ENCODE measurements at places on chromosomes 12 and 14.

DNA sequence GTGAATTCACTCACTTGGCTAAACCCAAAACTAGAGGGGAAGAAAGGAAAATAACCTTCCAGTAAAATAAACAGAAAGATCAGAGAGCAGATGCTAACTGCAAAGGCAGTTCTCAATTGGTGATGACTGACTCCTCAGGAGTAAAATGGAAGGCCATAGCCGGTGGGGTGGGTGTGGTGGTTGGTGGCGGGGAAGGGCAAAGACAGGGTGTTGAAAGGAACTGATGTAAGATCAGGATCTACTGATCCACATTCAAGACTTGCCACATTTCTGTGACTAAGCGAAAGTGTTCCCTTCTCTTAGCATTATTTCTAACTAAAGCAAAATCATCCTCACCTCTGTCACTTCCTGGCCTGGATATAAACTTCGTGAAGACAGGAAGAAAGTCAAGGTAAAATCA, 26.3 kb upstream of the TC2N start:
- no peak for DNase-seq

GRCh38 chr12:71799106-71799505, 40.5 kb upstream of the TBC1D15 start:
- no peak for DNase-seq

DNA sequence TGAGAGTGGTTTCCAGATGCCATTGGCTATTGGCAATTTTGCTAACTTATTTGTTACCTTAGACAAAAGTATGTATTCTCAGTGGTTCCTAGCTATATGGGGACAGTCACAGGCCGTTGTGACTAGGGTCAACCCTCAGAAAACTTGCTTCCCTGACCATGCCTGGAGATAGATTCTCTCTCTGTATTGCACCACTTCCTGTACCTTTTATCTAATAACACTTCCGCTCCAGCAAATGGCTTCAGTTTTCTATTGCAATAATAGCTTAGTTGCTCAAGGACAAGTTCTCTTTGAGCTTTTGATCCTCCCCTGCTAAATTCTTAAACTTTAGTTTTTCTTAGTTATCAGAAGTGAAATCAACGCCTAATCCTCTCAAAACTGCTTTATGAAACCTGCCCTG, 338.0 kb downstream of the RMST start:
- no peak for DNase-seq

DNA sequence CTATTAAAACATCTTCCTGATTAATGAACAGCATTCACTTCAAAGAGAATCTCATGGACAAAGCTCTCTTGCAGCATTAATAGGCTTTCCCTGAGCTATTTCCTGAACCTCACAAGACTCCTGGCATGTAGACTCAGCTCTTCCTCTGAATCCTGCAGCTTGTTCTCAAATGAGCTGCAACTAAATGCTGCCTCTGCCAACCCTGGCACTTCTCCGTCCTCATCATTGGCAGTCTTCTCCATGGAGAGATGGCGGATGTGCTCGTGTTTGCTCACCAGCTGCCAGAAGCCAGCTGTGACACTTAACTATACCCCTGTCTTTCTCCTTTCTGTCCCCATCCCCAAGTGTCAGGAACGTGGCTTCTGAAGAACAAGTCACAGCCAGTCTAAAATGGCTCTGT, 232.1 kb downstream of the FOXN3 start:
- DNase-seq: no peak

DNA sequence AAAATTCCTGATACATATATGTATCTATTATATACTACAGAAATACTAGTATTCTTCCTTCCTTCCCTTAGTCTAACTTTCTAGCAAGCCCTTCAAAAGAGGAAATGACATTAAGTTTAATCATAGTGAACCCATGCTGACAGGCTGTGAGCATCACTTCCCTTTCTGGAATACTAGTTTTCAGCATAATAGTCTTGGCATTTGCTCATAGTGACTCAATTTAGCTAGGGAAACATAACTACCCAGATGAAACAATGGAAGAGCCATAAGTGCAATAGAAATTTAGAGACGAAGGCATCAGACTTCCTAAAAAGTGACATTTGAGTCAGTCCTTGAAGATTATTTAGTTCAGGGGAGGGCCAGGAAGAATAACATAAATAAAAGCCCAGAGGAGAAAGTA, 184.5 kb upstream of the CRY1 start:
- no peak for DNase-seq

- DNase-seq: no peak
Measured at GRCh38 chr12:60123557-60123956, 527.7 kb downstream of the SLC16A7 start.

GRCh38 chr14:59292028-59292427, 103.6 kb downstream of the DAAM1 start:
- DNase-seq: no peak

- DNase-seq: no peak
Measured at GRCh38 chr14:79658769-79659168, 552.5 kb downstream of the DIO2 start.

DNA sequence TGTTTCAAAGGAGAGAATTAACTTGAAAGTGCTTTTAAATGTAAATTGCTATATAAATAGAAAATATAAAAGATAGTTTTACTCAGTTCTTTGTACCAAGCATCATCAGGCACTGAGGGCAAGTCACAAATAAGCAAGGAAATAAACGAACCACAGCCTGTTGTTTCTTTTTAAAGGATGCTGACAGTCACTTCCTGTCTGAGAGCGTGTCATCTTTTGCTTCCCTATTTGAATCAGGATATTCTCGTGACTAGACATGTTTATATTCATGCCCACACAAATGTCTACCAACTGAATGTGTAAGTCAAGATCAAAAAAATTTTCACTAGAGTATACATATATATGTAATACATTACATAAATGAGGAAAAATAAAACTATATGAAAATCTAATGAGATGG, 31.4 kb upstream of the SLC2A13 start:
- no peak for DNase-seq

DNA sequence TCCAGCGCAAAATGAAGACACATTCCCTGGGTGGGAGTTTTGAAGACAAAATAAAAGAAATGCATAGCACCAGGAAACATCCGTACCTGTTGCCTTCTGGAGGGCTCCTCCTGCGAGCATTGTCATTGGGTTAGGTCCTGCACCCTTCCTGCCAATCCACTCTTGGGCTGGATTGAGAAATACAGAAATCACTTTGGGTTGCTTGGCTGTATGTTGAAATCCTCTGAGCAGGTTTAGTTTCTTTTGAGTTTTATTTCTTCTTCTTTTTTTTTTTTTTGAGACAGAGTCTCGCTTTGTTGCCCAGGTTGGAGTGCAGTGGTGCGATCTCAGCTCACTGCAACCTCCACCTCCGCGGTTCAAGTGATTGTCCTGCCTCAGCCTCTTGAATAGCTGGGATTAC, 67.6 kb downstream of the ARF6 start:
- DNase-seq: no peak

GRCh38 chr14:69013943-69014782, 35.1 kb upstream of the ACTN1 start:
- no peak for DNase-seq

- DNase-seq: no peak
Measured at GRCh38 chr14:61661471-61662400, 33.6 kb upstream of the HIF1A start.

DNA sequence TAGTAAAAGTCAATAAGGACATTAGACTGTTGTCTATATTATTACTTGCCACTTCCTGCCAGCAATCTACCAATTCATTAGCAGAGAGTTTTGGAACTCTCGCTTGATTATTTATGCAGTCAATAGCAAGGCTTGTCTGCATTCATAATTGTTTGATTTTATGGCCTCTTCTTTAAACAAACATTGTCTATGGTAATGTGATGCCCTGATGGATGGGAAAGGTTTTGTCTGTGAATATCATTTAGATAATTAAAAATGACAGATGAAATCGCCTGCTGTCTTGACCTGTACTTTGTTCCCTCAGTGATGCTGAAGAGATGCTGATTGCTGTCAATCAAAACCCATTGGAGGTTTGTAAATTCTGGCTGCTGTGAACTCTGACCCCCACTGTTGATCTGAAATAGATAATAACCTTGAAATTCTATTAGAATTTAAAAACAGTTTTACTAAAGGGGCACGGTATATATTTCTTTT, 455.3 kb downstream of the NPAS3 start:
- DNase-seq: no peak

GRCh38 chr12:68815928-68816800, 8.2 kb downstream of the MDM2 start:
- no peak for DNase-seq

DNA sequence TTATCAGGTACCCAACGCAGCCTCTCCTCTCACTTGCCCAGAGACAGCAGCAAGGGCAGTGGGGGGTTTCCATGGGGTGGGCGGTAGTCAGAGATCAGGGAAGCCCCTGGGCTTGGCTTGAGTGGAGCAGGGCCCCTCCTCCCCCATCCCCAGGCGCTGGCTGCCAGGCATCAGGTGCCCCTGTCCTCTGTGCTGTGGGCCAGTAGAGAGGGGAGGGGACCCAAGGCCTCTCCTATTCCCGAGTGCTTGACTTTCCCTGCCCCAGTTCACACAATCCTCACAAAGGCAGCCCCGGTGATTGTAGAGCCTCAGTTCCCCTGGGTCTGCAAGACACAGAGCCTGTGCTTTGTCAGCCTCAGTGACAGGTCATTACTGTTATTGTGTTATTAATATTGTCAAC, 57.7 kb downstream of the MVK start:
- DNase-seq: no peak

DNA sequence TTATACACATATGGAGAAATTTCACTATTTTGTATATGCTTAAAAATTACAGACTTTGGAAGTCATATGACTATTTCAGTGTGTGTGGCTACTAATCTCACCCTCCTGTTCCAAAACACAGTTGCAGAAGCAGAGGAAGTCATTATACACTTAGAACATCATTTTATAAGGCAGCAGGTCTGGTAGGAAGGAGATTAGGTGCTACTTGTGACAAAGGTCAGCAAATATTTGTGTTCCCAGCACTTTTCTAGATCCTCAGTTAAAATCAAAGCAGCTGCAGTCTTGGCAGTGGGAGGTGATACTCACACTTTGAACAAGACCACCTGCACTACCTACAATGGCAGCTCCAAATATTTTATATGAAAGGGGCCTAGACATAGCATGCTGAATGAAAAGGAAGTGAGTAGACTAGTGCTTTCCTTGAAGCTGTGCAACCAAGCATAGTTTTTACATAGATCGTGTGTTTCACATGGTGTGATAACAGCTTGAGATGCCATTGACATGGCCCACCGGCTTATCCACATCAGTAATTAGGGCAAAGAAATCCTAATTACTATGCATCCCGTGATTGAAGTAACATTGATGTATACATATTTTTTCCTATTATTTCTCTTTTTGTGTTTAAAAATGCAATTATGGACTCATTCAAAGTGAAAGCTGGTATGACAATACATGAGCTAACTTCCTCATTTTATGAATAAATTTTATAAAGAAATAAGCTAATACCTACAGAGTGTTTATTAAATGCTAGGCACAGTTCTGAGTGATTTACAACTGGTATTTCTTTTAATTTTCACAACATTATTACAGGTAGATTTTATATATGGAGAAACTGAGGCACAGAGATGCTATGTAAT, 5.3 kb downstream of the GYS2 start:
- DNase-seq: no peak

- DNase-seq: peak; percentile 73
Measured at GRCh38 chr12:97748298-97748697, 285.7 kb downstream of the RMST start.

- no peak for DNase-seq
Measured at GRCh38 chr14:93970585-93970964, 5.8 kb downstream of the ASB2 start.

- no peak for DNase-seq
Measured at GRCh38 chr12:46675736-46676135, 150.1 kb downstream of the SLC38A4 start.

GRCh38 chr14:21874167-21874566, 200.5 kb upstream of the OR4E1 start:
- DNase-seq: no peak

DNA sequence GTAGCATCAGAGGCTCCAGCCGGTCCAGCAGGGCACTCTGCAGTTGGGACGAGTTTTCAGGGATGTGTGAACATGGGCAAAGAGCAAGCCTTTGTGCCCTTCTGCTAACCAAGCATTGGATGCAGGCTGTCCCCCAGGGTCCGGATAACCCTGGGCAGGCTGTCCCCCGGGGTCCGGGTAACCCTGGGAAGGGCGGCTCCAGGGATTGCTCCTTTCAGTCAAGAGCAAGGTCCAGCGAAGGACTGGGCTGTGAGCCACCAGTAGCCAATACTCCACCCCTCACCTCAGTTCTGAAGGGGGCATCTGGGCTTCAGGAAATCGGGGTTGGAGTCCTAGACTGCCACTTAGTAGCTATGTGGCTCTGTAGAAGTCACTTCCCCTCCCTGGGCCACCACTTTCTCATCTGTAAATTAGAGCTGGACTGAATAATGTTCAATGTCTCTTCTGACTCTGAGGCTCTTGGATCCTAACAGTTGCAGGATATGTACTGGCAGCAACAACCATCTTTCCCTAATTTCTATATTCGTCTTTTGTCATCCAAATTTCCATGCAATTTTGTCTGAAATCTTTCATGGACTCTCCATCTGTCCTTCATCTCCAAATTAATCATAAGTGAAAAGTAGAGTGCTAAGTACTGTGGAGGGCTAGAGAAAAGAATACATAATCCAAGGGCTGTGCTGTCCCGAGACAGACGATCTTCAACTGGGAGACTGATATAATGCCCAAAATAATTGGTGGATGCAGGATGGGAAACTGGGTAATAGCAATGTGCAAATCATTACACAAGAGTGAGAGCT, 137.4 kb upstream of the NTF3 start:
- DNase-seq: no peak

DNA sequence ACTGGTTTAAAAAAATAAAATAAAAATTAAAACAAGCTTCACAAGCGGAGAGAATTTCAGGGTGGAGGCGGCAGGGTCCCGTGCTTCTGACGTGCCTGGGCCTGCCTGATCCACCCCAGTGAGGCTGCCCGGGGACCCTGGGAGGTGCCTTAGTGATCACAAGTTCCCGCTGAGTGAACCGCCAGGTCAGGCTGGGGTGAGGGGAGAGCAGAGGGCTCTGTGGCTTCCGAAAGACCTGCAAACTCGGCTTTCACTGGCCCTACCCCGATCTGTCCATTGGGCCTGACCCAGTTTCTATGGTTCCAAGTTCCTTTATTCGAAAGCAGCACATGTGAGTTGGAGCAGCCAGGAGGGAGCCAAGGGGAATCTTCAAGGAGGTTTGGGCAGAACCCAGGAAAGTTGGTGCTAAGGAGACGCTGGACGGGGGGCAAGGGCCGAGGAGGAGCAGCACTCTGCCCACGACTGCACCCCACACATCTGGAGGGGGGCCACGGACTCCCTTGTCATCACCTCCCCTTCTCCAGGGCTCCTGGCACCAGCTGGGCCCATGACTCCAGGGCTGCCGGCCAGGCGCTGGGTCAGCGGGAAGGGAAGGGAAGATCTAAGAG, 12.9 kb downstream of the MMP14 start:
- no peak for DNase-seq
